ENCODE measurements at places on chromosomes 11 and 22. TPM values are rescaled to one million over a fixed set of nuclear protein-coding genes. Genes with fewer than 3 reads are reported as not detected.

OR2AG2 gene
- total RNA-seq, result 0.43 TPM

OR8G1 gene
- not detected for total RNA-seq

GAS2 gene
- 1.3 TPM for total RNA-seq

TTLL1 gene
- total RNA-seq, result 6.7 TPM

DGCR6 gene
- total RNA-seq, result 0.13 TPM

LRRC74B gene
- total RNA-seq, result not detected

GAB4 gene
- total RNA-seq, result not detected

CCDC179 gene
- not detected for total RNA-seq

MUC15 gene
- not detected for total RNA-seq

ATL3 gene
- total RNA-seq, result 149 TPM

FOLR2 gene
- total RNA-seq, result not detected

BRD1 gene
- 27.1 TPM for total RNA-seq

TRIM51 gene
- not detected for total RNA-seq

RBX1 gene
- total RNA-seq, result 50.4 TPM

PARVB gene
- total RNA-seq, result 111 TPM

MS4A4E gene
- total RNA-seq, result not detected

SIK2 gene
- 10.4 TPM for total RNA-seq

CELSR1 gene
- total RNA-seq, result 1.3 TPM

EXPH5 gene
- 0.22 TPM for total RNA-seq

MMP20 gene
- total RNA-seq, result not detected

PHETA2 gene
- 11.2 TPM for total RNA-seq

C11orf21 gene
- not detected for total RNA-seq

TMEM121B gene
- total RNA-seq, result 0.50 TPM

VSIG10L2 gene
- not detected for total RNA-seq

LGR4 gene
- total RNA-seq, result 15.3 TPM

ALDH3B1 gene
- total RNA-seq, result 0.13 TPM

KLHL22 gene
- 10.5 TPM for total RNA-seq

FGF19 gene
- total RNA-seq, result not detected

CALCA gene
- total RNA-seq, result not detected

OR2AG1 gene
- not detected for total RNA-seq

All from thoracic aorta endothelial cell (primary cell).